ENCODE measurements at places on chromosomes 5 and 9.

DNA sequence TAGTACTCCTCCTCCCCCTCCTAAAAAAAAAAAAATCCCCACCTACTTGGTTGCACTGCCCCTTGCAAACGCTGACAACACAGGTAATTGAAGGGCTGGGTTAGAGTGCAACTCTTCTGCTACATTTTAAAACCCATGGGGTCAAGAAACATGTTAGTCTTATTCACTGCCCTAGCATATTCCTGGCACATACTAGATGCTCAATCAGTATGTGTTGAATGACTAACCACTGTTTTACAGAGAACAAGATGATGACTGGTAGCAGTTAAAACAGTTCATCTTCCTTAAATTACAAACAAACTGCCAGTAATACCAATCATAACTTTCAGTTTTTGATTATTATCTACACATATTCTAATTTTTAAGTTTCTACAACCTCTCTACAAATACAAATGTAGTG is 124.4 kb downstream of the NFIB start:
- no peak for DNase-seq

DNA sequence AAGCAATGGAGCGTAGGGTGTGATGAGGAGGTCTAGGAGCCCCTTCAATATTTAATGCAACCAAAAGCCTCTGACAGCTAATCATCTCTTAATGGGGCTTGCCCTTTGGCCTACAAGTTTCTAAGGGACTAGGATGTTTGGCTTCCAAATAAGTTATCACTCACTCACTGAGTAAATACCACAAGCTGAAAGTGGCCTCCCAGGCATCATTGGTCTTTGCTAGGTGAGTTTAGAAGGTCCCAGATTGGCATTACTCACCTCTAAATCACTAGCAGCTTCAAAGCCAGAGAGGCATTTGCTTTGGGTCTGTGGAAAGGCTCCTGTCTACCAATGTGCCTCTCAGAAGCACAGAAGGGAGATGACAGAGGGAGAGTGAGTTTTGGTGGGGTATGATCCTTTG is 344.2 kb downstream of the NTRK2 start:
- no peak for DNase-seq

- DNase-seq: no peak
These were observed 178.4 kb upstream of the ELL2 start for GRCh38 chr5:96140084-96140483.

- no peak for DNase-seq
These were observed 9.9 kb downstream of the SNCAIP start for GRCh38 chr5:122321921-122322320.

- no peak for DNase-seq
These were observed 117.2 kb upstream of the TBCA start for GRCh38 chr5:77893225-77893860.

GRCh38 chr5:133112026-133112660 is 60.3 kb downstream of the HSPA4 start:
- no peak for DNase-seq

GRCh38 chr9:92122061-92122460 is 6.8 kb upstream of the SPTLC1 start:
- no peak for DNase-seq

DNA sequence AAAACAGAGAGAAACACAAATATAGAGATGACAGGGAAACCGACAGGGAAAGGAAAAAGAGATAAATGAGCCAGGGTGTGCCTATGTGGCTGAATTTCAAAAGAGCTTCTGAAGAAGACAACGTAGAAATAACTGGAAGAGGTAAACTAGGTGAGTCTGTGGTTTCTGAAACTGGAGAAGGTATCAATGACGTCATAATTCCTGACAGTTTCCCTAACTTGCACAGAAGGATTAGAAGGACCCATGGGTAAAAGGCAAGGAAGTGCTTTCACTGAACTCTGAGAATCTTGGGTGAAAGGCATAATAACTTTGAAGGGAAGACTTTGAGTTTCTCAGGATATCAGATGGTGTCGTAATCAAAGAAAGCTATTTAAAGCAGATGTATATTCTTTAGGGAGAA is 790.8 kb upstream of the NUDT12 start:
- no peak for DNase-seq

DNA sequence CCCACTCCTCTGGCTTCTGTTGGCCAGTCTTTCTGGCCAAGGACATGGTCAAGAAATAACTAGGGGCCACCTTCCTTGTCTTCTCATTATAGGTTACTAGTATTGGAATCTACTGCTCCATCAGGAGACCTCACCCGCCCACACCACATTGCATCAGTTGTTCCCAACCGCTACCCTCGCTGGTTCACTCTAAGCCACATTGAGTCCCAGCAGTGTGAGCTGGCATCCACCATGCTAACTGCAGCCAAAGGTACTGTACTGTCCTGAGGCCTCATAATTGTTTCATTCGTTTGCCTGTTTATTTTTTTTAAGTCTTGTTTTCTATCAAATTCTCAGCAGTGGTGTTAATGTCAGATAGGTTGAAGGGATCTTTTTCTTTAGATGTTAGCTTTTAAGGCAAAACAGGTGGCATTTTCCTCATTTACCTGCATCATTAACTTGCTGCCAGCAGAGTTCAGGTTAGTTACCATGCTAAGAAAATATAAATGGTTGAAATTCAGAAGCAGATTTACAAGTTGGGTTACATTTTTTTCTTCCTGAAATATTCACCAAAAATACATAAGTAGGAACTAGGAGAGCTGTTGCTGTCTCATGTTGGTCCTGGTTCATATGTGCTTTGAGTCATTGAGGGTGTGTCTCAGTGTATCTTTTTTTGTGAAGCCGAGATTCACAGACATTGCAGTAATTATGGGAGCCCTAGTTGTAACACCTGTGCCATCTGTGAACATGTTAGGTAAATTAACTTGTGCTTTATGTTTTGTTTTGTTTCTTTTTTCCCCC is 206.9 kb downstream of the ZSWIM6 start:
- no peak for DNase-seq

DNA sequence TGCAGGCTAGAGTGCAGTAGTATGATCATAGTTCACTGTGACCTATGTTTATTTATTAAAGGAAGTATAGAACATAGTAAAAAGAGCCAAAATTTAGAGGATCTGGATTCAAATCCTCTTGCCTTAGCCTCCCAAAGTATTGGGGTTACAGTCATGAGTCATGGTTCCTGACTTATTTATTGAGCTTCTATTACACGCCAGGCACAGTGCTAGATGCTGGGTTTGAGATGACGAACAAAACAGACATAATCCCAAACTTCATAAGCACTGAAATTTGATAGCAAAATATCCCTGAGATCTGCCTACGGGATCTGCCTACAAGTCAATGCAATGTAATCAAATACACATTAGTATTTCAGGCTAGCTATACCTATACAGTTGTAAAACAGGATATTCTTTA is 2.5 kb downstream of the KIAA0825 start:
- no peak for DNase-seq

DNA sequence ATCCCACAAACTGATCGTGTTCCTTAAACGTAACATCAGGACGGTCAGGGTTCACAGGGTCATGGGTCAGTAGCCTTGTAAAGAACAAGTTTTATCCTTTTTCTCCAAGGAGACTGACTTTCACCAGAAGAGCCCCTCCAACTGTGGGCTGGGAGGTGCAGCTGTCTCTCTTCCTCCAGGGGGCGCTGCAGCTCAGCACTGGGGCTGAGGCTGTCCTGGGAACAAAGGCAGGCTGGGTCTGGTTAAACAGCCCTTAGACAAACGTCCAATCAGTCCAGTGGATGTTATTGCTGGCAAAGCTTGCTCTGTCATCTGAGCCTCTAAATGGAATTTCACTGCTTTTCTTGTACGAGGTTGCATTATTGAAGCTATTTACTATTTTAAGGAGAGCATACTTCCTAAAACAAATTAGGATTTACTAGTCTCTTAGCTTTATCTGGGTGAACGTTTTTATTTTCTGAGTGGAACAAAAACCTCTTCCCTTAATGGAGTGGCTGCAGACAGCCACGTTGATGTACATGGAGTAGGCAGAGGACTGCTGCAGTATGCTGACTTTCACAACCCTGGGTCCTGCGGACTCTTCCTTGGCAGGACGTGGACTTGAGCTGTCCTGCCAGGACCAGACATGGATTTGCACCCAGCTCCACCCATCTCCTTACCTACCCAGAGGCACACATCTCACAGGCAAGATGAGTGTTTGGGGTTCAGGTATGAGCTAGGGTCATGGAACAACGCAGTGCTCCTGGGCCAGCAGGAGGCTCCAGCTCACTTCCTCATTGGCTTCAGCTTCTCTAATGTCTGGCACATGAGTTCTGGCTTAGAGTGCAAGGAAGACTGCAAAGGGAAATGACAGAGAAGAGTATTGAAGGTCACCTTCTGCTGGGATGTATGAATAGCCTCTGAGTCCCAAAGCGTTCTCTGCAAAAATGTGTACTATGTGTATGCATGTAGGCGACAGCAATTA is 7.8 kb downstream of the EXOSC2 start:
- DNase-seq: peak; percentile 61

- no peak for DNase-seq
These were observed 3.8 kb downstream of the BRINP1 start for GRCh38 chr9:119365291-119366027.

GRCh38 chr9:68981789-68982188 is 32.1 kb downstream of the PRKACG start:
- no peak for DNase-seq

DNA sequence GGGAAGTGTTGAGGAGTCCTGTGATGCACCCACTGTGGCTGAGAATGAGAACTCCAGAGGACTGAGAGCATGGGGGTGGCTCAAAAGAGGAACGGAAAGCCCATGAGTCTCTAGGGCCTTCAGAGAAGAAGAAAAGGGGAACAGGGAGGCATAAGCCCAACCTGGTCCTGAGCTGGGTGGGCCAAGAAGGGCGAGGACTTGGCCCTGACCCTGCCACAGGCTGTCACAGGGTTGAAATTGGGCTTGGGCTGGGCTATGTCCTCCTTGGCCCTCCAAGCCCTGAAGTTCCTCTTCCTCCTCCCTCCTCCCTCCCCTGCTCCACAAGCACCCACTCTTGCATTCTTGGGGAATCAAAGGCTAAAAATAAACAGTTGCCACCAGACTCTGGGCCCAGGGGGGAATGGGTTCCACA is 49.3 kb upstream of the PPARGC1B start:
- no peak for DNase-seq

DNA sequence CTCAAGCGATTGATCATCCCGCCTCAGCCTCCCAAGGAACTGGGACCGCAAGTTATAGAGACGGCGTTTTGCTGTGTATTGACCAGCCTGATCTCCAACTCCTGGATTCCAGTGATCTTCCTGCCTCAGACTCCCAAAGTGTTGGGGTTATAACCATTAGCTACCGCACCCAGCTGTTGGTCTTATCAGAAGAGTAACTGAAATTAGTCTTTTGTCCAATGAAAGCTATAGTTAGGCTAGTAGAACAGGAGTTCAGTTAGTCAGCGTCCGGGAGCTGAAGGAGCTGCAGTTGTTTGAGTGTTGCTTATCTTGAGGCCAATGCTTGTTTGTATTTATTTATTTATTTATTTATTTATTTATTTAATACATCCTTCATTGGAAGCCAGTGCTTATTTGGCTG is 3.2 kb upstream of the MIGA2 start:
- no peak for DNase-seq

DNA sequence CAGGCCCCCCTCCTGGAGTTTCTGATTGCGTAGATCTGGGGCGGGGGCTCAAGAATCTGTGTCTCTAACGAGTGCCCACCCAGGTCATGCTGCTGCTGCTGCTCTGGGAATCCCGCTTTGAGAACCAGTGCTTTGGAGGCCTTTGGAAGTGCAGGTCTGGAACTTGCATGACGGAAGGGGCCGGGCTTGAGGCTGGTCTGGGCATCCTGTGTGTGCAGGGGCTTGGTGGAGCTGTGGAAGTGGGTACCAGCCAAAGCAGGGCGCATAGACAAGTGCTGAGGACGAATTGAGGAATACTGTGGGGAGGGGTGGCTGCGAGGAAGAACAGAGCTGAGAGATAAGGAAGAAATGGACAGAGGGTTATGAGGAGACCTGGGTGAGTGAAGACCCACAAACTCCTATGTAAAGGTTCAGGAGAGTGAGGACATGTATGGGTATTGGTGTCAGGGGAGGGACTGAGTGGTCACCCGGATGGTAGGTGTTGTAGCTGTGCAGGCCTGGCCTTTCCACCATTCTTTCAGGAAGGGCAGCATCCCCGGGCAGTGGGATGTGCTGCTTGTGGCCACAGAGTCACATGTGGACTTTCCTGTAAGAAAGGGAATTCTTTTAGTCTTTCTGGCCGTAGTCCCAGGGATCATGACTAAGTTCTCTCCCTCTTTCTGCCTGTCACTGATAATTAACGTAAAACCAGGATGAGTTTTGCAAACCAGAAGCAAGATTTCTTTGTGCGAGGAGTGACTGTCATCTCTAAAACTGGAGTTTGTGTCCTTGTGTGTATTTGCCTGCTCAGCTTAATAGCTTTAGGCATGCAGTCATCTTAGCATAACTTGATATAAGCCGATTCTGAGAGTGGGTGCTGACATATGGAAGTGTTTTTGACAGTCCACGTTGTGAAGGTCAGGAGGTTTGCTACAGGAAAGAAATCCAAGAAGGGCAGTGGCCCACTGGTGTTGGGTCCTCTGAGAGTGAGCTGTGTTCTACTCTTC is 43.3 kb upstream of the TJP2 start:
- DNase-seq: no peak

- DNase-seq: peak; percentile 77
These were observed 70.4 kb downstream of the MVB12B start for GRCh38 chr9:126397056-126397455.

DNA sequence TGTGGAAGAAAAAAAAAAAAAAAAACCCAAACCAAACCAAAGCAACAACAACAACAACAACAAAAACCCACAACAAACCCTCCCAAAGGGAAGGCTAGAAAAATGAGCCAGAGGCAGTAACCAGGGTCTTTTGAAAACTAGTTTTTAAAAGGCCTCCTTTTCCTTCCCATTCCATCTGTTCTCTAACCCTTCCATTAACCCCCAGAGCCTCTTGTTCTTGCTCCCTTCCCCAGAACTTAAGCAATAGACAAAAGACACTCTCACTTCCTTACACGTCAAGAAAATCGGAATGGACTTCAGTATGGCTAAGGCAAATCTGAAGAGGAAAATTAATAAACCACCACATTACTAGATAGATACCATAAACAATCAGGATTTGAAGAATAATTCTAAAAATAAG is 292.8 kb downstream of the ARL15 start:
- DNase-seq: no peak

- DNase-seq: no peak
These were observed 63.8 kb downstream of the ATP10B start for GRCh38 chr5:160788102-160788660.

DNA sequence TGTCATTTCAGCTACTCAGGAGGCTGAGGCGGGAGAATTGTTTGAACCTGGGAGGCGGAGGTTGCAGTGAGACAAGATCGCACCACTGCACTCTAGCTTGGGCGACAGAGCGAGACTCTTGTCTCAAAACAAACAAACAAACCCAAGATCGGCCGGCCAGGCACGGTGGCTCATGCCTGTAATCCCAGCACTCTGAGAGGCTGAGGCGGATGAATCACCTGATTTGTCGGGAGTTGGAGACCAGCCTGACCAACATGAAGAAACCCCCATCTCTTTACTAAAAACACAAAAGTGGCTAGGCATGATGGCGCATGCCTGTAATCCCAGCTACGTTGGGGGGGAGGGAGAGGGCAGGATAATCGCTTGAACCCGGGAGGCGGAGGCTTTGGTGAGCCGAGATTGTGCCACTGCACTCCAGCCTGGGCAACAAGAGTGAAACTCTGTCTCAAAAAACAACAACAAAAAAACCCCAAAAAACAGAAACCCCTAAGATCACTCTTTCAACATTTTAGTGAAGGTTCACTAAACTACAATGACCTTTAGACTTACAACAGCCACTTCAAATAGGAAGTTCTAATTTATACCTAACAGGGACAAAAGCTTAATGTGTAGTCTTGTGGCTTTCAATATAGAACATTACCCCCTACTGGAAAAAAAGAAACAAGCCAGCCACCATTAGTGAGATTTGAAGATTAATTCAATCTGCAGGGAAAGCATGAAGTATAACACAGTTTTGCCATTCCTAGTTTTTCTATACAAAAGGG is 7.0 kb downstream of the HSPA9 start:
- no peak for DNase-seq

Measured in CD4-positive, alpha-beta memory T cell (primary cell).